Posterior cingulate gyrus (tissue), 11 donors: ENCODE measurements at places on chromosomes 7 and 10.
A peak's percentile ranks its signal among the peaks of the same experiment; 100 is the strongest.

DNA sequence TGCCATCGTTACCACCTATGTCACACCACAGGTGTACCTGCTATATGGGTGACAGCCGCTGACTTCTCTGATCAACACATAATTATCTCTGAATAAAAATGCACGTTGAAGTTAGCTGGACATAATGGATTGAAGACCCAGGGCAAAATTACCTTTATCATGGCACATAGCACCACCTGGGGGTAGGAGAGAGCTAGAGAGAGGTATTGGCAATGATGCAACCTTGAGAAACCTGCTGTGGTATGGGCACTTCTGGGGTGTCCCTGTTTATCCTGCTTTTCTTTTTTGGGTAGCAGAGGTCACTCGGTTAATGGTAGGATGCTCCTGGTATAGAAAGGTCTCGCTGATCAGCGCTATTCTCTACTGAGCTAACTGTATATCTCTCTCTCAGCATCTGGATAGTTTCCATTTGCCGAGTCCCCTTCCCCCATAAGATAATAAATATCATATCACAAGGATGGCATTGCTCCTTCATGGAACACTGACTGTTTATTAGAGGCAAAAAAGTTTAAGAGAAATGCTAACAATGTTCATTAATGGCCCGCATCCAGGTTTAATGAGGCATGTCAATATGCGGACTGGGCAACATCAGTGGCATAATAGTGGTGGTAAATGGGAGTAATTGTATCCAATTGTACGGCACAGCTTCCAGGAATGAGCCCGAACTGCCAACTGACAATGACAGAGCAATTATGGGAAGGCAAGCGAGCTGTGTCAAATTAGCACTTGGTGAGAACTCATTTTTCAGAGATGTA lies 323.1 kb downstream of the TFEC start:
- DNase-seq = no peak

- DNase-seq = no peak
Measured at GRCh38 chr7:27189295-27189996, 4.4 kb upstream of the HOXA11 start.

GRCh38 chr7:116445447-116446211 lies 53.9 kb upstream of the CAV2 start:
- no peak for DNase-seq

DNA sequence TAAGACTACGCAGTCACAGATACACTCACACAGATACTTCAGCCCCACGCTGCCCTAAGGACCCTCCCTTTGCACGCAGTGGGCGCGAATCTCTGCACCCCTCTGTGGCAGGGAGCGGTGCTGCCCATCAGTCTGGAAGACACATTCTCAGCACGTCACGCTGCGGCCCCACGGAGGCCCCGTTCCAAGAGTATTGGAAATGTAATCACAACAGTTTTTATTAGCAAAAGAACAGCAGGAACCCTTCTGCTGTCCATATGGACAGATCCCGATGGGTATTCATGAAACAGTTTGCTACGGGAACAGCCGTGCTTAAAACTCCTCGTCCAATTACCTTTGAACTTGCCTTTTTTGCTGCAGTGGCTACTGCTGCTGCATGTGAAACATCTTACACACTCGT lies 131.0 kb downstream of the RPS24 start:
- no peak for DNase-seq

DNA sequence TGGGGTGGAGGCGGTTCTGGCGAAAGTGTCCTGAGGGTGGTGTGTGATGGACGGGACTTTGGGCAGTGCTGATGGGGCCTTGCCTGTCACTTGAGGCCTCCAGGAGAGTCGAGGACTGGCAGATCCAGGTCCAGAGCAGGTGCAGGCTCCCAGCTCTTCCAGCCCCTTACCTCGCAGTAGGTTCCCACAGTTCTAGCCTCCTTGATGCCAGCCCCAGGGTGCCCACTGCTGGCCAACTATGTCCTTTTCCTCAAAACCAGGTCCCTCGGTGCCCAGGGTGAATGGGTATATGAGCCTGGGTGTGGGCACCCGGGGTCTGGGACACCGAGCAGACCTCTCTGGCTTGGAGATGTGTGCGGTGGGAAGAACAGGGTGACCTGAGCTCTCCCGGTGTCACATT lies 8.3 kb downstream of the FAM20C start:
- no peak for DNase-seq

DNA sequence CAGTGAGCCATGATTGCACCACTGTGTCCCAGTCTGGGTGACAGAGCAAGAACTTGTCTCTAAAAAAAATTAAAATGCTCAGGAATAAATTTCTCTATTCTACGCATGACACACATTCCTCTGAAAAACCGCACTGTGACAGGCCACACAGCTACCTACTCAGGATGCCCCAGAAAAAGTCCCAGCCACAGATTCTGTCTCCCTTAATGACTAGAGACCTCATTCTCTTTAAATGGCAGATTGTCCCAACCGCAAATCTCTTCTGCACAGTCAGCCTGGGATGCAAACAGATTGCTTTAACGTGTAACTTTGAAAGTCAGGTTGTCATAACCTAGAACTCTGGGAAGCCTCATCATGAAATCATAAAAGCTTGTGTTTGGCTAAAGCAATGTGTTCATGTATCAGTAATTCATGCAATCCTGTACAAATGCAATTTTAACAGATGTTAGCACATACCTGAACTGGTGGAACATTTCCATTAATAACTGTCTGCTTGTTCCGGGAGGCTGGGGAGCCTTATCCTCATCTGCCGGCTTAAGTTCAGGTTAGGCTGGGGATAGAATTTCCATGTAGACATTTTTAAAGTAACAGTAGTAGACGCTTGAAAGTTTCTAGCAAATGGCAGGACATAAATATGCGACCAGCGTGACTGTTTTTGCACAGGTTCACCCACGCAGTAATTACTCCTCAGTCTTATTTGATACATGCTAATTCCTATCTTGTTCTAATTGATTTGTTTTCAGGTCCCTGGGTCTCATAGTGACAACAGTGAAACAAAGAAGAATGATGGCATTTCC lies 26.2 kb upstream of the MSRB2 start:
- no peak for DNase-seq

- peak; percentile 52 for DNase-seq
Measured at GRCh38 chr7:147245274-147245673, 1128.7 kb downstream of the CNTNAP2 start.

GRCh38 chr10:30868611-30869010 lies 163.1 kb downstream of the ZNF438 start:
- DNase-seq = no peak

DNA sequence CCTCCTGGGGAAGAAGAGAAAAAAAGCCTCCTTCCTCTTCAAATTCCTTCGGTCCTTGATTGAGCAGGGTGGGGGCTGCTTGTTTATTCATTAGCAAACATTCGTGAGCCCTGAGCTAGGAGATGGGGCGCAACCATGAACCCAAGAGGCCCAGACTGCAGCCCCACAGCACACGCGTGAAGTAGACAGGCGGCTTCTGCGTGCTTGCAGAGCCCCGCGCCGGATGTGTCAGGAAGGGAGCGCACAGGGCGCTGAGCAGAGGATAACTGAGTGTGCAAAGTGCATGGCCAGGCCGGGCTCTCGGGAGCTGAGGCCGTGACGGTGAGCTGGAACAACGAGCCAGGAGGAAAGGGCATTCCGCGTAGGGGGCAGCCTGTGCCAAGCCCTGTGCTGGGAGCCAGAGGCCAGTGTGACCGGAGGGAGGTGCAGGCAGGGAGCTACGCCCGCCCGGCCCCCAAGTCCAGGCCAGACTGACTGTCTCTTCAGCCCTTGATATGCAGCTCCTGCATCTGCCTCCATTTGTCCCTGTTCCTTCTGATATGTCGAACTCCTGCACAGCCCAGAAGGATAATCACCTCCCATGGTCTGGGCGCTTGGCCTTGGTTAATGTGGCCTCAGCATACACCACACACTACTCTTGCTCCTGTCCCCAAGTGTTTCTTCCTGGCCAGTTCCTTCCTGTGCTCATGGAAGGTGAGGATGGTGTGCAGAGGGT lies 4.6 kb downstream of the FOXL3 start:
- DNase-seq = peak; percentile 58

- DNase-seq = no peak
Measured at GRCh38 chr10:60986791-60987190, 42.8 kb upstream of the RHOBTB1 start.

- DNase-seq = no peak
Measured at GRCh38 chr10:50990568-50991455, 83.5 kb upstream of the PRKG1 start.

DNA sequence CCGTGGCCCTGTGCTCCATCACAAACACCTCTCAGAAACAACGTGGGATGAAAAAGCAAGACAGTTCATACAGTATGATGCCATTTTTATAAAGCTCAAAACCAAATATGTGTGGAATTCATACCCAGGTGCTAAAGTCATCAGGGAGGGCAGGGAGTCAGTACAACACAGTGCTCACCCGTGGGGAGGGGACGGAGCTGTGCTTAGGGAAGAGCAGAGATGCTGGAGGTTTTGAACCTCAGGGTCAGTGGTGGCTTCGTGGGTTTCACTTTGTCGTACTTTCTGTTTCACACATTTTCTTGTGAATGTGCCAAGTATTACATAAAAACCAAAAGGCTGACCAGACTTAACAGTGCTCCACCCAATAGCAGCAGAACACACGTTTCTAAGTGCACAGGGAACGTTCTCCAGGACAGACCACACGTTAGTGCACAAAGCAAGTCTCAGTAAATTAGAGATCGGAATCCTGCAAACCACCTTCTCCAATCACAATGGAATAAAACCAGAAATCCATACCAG lies 21.2 kb downstream of the ZMIZ2 start:
- no peak for DNase-seq

DNA sequence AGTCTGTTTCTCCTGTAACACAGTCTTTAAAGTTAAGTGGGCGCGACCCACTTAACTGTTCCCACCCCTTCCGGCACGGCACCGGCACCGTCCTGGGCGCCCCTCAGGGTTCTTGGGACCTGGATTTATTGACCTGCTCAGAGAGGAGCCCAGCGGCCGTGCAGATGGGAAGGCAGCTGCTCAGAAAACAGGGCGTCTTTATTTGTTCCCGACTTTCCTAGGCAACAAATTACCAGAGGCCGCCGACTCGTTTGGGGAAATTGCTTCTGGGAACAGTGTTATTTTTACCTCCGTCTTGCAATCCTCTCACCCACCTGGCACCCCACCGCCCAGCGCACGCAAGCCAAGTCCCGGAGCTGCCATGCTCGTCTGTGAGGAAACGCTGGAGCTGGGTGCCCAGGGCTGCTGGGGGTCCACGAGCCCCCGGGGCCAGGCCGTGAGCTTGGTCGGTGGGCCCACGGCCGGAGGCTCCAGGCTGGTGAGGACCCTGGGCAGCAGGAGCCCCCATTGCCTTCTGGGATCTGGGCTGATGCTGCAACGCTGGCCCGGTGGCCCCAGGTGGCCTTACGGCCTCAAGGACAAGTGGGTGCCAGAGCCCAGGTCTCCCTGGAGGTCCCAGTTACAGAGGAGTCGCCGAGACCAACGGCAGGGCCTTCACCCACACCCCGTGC lies 14.9 kb upstream of the ADGRA1 start:
- DNase-seq = peak; percentile 93

DNA sequence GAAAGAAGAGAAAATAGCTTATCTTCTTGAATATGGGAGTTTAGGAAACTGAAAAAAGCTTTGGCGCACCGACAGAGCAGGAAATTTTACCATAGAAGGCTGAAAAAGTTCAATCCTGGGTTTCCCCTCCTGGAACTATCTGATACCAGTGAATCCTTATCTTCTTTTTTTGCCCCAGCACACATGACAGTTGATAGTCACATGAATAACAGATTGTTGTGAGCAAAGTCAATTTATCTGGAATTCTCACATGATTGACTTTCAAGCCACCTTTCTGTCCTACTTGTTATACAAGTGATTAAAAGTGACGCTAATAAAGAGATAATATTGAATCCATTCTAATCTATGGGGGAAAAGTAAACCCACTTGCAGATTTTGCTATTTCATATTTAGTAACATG lies 365.8 kb upstream of the NPVF start:
- no peak for DNase-seq

- no peak for DNase-seq
Measured at GRCh38 chr10:62248465-62248864, 20.2 kb downstream of the RTKN2 start.

- no peak for DNase-seq
Measured at GRCh38 chr7:142412551-142413193, 154.8 kb upstream of the PRSS58 start.

GRCh38 chr10:91034494-91035159 lies 113.7 kb upstream of the ANKRD1 start:
- peak; percentile 90 for DNase-seq

DNA sequence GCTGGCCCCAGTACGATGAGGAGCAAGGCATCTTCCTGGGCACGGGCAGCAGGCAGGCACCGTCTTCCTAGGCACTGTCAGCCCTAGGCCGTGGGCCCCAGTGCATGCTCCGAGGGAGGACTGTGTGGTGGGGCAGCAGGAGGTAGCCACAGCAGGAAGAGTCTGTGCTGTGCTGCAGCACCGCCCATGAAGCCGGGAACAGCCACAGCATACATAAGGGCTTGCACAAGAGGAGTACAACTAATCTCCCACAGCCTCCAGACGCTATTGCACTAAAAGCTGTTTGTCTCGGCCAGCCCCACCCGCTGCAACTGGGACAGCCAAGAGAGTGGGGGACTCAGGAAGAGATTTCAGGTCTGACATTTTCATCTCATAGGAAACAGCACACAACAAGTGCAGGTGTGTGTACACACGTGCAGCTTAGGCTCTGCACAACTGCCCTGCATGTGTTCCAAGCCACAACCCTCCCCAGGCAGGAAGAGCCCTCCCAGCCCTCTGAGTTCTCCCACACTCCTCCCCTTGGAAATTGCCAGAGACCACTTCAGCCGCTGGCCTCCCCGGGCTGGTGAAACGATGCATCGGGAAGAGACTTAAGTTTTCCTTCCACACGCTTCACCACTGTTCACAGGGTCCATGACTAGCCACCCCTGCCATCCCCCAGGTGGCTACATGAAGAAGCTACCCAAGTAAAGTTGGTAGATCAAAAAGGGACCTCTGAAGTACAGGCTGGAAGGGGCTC lies 88.1 kb upstream of the DDC start:
- no peak for DNase-seq

DNA sequence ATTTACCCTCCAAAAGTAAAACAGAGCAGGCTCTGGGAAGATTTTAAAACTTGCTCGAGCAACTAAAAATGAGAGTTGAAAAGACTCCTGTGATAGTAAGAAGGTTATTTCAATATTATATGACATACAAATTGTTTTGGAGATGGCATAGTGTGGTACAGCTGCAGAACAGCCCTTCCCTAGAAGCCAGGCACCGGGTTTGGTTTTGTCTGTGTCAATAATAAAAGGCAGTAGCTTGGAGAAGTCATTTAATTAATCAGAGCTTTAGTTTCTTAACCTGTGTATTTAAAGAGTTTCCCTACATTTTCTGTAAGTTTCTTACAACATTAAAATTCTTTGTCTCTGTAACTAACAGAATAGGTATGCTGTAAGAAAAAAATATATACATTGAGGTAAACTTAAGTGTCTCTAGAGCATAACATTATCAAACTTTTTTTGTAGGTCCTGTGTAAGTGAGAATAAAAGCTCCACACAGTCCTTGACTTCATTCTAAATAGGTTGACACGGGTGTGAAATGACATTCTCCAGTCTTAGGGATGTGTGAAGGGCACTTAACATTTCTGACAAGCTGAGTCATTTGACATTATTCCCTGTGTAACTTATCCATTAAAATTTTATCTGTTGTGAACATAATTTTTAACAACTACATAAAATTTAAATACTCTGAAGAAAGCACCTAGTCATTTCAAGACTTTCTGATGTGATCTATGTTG lies 425.0 kb upstream of the ETV1 start:
- DNase-seq = no peak

- DNase-seq = no peak
Measured at GRCh38 chr10:33193701-33194521, 140.6 kb downstream of the NRP1 start.
